ENCODE measurements at places on chromosomes 7 and 10. TPM values are rescaled to one million over a fixed set of nuclear protein-coding genes. Genes with fewer than 3 reads are reported as not detected.

GRCh38 chr7:28630350-28630749 is 218.0 kb downstream of the CREB5 start:
- no peak for DNase-seq

- DNase-seq: no peak
Observed at GRCh38 chr7:6157685-6158423, 114.6 kb downstream of the CYTH3 start.

Gene GTF2IRD1
- 52.2 TPM for total RNA-seq

- DNase-seq: peak; percentile 55
Observed at GRCh38 chr10:77548671-77549070, 88.9 kb downstream of the KCNMA1 start.

Gene NEUROD6
- not detected for total RNA-seq

GRCh38 chr7:26279405-26279804 is 12.3 kb upstream of the SNX10 start:
- DNase-seq: no peak

DNA sequence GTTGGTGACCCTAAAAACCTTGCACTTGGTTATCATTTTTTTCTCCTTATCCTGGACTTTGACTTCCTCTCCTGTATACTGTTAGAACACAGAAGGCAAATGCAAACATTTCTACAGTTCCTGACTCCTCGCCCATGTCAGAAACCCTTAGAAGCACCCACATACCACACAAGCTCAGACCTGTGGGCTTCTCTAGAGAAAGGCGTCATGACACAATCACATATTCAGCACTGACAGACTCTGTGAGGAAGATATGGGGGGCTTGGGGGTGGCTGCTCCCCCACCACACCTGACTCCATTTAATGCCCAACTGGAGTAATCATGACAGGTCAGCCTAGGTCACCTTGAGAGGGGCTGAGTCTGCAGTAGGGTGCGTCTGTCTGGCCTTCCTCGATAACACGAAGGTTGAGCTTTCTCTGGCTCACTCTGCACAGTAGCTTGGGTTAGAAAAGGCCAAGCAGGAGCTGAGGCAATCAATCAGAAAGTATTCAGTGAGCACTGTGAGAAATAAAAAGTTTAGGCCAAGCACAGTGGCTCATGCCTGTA is 50.9 kb downstream of the CCDC3 start:
- no peak for DNase-seq

Gene LLCFC1
- total RNA-seq: not detected

Measured in renal cortical epithelial cell (primary cell).